ENCODE measurements at places on chromosomes 7 and 10.

DNA sequence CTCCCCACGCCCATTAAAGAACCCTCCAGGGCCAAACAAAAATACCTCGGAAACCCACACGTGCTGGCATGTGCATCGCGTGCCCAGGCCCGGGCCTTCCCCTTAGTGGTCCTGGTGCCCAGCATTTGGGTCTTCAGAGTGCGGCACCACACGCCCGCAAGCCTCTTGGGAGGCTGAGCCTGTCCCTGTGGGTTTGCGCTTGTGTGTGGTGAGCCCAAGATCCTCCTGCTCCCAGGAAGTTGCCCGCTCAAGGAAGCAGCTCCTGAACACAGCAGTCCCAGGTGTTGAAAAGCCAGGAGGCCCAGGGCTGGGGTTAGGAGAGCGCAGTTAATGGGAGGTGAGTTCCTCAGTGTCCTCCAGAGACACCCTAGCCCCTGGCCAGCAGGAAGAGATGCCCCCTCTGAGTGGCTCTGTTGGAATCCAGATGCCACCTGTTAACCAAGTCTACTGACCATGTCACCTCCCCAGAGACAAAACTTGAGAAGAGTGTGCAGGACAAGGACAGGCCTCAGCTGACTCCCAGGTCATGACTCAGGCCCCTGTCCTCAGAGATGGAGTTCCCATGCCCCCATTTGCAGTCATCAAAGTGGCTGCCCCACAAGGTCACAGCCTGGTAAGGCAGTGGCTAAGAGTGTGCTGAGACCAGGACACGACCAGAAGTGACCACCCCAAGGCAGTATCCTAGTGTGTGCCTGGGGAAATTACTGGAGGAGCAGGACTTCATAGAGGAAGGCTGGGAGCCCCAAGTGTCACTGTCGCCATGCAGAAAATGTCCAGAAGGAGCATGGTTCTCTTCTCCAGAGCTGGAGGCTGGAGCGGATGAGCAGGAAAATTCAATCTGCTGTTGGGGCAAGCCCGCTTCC lies 5.2 kb downstream of the FZD9 start:
- DNase-seq = no peak

DNA sequence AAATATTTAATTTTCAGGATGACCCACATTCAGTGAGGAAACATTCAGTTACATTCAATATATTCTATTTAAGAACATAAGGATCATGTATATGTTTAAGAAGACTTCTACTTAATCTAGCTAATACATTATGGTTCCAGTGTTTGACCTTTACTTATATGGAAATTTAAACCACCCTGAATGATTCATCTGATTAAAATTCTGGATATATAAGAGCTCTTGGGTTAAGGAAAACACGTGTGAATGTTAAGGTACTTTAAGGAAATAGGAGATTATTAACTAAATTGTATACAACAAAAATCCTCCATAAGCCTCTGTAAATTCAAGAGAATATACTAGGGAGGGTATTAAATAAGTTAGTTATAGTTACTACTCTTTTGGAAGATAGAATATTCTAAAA lies 40.9 kb downstream of the HDAC9 start:
- DNase-seq = no peak

DNA sequence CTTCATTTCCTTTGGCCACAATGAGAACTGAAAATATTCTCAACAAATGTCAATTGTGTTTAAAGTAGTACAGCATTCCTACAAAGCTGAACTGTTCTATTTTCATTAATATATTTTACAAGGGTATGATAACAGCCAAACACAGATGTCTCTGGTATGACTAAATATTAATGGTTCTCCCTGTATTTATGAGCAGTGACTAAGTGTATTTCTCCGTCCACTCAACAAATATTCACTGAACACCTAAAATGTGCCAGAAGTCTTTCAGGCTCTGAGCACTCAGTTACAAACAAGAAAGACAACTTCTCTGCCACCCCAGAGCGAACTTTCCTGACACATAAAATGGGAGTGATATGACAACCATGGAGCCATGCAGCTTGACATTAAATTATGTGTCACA lies 135.6 kb downstream of the VPS41 start:
- no peak for DNase-seq

- DNase-seq = no peak
These were observed 1407.5 kb upstream of the LRRTM3 start for GRCh38 chr10:65518379-65518778.

DNA sequence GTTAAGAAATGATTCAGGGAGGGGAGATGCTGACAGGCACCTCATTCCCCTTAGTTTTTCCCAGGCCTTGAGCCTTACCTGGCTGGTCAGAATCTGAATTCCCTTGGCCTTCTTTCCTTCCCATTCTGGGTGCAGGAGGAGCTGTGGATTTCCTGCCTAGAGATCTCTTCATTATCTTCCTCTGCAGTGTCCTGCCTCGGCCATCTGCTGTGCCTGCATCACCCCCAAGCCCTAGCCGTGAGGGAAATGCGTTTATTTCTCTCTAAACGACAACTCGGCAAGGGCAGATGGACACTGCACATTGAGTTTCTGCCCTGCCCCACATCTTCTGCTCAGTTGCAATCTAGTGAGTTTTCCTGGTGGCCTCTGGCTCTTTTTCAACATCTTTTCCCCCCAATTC lies 26.7 kb downstream of the ZCWPW1 start:
- no peak for DNase-seq

Data from GOT3 (cell line).